C1 segment of cervical spinal cord (tissue), 14 donors: ENCODE measurements at places on chromosomes 1 and 21.

GRCh38 chr1:160868141-160868540 is 5.5 kb upstream of the CD244 start:
- no peak for DNase-seq

DNA sequence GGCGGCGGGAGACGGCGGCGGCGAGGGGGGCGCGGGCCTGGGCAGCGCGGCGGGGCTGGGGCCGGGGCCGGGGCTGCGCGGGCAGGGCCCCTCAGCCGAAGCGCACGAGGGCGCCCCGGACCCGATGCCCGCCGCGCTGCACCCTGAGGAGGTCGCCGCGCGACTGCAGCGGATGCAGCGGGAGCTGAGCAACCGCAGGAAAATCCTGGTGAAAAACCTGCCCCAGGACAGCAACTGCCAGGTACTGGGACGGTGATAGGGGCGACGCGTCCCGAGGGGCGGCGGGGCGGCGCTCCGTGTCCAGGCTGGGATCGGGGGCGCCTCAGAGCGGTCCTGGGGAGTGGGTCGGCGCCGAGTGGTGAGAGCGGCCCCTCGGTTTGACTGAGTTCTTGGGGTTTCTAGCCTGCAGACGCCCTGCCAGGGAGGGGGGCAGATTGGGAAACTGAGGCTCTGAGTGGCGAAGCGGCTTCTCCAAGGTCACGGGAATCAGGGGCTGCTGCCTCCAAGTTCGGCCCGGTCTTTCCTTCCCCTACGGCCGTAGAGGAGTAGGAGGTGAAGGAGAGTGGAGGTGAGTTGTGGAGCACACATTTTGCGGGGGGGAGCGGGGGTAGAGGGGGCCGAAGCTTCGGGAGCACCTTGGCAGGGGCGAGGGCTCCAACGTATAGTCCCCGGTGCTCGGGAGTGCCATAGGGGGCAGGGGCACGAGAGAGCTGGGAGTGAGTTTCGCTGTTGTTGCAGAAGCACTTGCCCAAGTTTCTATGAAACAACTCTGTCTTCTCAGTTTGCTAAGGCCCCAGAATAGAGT is 508 bp downstream of the RAVER2 start:
- DNase-seq = peak; percentile 25

- DNase-seq = no peak
These were observed 18.9 kb upstream of the ZNF683 start for GRCh38 chr1:26391450-26391849.

- no peak for DNase-seq
These were observed 60.7 kb upstream of the GOLT1A start for GRCh38 chr1:204274446-204274845.

DNA sequence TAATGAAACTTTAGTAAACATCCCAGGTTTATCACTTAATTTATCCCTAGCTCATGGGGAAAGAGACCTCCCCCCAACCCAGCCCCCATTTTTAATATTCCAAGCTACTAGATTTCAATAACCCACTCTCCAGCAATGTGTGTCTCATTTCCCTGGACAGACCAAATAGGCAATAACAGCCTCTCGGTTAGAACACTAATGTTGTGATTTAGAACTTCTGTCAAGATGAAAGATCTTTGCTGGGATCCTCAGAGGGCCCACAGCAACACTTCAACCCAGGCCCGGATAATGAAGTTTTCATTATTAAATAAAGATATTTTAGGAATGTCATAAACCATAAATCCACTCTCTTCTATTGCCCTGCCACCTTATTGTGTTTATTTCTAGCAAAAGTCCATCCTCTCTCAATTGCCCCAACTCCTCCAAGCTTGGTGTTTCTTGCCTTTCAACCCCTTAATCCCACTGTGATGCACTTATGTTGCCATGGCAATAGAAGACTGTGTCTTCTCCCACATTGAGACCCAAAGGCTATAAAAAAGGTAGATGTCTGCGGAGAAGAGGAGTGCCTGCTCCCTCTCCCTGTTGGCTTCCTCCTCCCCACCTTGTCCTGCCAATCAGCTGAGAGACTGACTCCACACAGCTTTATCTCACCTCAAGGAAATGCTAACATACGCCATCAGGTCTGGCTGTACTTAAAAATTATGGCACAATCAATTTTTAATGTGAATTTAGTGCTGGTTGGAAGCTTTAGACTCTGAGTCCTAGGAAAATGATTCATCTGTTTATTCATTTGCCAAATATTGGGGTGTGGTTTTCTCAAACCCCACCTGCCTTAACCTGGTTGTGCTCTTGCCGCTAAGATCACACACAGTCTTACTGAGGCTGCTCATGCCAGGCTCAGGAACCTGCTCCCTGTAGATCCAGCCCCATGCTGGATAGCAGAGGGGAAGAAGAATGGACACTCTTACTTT is 258.3 kb upstream of the CAMK1G start:
- DNase-seq = no peak

DNA sequence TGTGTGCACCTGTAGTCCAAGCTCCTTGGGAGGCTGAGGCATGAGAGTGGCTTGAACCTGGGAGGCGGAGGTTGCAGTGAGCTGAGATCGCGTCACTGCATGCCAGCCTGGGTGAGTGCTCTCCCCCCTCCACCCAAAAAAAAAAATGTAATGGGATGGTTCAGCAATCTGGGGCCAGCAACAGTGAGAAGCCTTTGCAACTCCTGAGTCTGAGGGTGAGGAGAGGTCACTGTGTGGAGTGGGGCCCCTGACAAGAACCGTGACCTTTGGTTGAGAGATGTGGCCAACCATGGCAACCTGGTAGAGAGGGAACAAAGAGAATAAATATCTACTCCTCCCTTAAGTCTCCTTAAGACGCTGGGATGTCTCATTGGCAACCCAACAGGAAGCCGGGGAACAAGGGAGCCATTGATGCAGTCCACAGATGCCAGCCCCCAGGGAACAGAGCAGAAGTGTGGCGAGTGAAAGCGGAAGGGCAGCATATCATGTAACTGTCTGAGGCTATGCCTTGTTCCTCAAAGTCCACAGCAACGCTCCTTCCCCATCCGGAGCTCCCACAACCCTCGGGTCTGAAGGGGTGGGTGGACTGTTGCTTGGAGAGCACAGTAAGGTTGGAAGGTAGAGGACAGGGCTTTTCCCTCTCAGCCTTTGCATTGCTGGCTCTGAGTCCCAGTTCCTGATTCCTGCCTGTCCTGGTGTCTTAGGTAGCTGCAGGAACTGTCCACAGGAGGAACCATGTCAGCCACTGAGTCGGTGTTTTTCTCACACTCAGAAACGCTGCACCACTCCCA is 8.3 kb downstream of the TRNP1 start:
- no peak for DNase-seq

GRCh38 chr1:247211339-247211738 is 39.5 kb upstream of the ZNF124 start:
- DNase-seq = no peak

DNA sequence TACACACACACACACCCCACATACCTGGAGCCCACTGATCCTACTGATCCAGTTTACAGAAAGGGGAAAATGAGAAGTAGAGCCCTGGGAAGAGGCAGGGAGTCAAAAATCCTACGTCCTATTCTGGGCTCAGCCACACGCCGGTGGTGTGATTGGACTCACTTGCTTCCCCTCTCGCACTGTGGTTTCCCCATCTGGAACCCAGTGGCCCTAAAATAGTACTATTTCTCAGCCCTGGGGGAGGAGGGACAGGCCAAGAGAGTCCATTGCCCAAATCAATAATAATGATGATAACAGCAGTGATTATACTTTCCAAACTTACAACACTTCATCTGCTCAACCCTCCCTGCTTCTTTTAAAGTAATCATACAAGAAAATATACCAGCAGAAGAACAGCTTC is 2.9 kb upstream of the PIGR start:
- DNase-seq = no peak

- no peak for DNase-seq
These were observed 757.3 kb downstream of the LTN1 start for GRCh38 chr21:28235169-28235895.

DNA sequence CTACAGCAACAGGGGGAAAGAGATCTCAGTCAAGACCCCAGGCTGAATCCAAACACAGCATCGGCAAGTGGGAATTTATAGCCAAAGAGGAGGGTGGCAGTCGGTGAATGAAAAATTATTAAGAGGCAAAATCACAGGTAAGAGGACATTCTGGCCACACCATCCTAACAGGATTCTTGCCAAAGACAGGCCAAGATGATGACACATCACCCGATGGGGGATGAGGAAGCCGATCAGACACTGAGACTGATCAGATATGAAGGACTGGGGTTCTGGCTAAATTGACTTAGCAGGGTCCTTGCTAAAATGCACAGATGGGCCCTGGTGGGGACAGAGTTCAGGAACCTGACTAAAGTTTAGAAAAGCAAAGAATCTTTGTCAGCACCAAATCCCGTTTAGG is 402.2 kb downstream of the SMYD3 start:
- no peak for DNase-seq

DNA sequence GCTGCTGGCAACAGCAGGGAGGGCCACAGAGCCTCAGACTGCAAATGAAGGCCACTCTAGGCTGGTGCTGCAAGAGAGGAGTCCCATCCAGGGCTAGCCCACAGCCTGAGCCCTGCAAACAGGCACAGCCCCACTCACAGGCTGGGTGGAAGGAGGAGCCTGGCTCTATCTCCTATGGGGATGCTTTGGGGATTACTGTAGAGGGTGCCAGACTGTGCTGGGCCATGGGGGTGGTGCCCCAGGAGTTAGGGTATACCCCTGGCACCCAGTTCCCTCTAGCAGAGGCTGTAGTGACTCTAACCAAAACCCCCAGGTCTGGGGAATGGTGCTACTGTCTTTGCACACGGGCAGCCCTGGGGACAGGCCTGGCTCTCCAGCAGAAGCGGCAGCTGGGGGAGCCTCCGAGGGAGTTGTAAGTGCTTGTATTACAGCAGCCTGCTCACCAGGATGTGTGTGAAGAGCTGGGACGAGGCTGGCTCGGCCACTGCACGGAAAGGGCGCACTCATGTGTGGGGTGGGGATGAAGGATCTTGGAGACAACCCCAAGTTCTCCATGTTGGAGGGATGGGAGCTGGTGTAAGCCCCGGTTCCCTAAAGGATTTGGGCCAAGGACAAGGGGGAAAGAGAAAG is 23.4 kb upstream of the EVA1B start:
- DNase-seq = no peak
